ENCODE measurements at places on chromosomes 13 and 19.

DNA sequence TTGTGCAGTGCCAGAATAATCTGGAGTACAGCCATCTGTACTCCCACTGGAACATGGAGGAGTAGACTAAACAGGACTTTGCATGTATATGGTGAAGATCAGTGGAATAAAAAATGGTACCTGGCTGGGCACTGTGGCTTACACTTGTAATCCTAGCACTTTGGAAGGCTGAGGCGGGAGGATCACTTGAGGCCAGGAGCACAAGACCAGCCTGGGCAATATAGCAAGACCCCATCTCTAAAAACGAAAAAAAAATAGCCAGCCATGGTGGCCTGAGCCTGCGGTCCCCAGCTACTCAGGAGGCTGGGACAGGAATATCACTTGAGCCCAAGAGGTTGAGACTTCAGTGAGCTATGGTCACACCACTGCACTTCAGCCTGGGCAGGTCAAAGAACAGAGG lies 20.0 kb downstream of the UBA2 start:
- no peak for DNase-seq

GRCh38 chr19:8571006-8571411 lies 6.2 kb downstream of the MYO1F start:
- peak; percentile 91 for DNase-seq

DNA sequence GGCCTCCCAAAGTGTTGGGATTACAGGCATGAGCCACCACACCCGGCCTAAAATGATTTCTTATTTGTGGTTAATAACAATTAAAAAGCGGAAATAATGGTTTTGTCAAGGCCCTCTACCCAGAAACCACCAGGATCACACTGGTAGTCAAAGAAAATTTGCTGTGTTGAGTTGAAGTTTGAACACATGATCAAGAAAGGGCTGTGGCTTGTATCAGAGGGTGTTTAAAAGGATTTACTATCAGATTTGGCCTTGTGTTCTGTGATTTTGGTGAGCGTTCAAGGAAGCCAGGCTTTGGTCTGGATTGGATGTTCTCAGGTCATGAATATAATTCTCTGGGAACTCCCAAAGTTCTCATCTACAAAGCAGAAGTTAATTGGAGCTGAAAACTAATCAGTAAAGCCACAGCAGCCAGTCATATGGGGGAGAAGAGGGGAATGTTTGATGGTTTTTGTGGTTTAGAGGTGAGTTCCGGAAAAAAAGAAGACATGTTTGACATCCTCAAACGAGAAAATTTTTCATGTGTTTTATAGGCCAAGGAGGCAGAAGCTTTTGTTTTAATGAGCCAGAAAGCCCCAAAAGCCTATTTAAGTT lies 10.6 kb upstream of the ZNF556 start:
- DNase-seq = no peak

- DNase-seq = no peak
These were observed 1.1 kb upstream of the AKAP11 start for GRCh38 chr13:42270857-42271215.

GRCh38 chr13:42486711-42487198 lies 87.2 kb upstream of the TNFSF11 start:
- DNase-seq = peak; percentile 90

DNA sequence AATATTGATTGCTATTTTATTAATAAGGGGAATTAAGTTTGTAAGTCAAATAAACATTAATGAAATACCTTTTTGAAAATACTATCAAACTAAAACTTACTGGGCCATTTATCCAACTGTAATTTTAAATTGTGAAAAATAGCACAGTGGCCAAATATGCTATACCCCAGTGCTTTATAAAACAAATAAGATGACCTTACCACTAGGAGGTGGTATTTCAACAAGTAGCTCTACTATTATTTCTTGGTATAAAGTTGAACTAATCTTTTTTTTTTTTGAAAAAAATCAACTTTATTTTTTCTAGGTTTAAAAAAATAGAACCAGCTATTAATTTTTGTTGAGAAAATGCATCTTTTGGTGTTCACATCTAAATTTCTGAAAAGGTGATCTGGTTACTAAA lies 14.7 kb downstream of the LACC1 start:
- peak; percentile 48 for DNase-seq

DNA sequence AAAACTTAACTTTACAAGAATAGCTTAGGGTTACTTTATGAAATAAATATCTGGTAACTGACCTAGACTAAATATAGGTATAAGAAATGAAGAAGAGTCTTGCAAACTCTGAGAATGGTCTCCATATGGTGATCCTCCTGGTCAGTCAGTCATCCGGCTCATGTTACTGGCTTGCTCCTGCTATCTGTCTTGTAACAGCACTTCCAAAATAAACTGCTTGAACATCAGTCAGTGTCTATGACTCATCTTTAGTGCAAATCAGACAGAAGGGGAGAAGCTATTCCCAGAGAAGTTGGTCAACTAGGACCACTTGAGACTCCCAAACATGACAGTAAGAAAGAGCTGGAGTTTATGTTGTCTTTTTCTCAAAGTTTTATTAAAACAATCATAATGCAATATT lies 1550.9 kb downstream of the PCDH9 start:
- DNase-seq = peak; percentile 7

DNA sequence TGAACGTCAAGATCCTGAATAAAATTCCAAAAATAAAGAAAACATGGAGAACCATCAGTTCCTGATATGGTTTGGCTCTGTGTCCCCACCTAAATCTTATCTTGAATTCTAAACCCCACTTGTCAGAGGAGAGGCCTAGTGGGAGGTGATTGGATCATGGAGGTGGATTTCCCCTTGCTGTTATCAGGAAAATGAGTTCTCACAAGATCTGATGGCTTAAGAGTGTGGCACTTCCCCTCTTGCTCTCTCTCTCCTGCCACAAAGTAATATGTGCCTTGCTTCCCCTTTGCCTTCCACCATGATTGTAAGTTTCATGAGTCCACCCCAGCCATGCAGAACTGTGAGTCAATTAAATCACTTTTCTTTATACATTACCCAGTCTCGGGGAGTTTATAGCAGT lies 827.4 kb downstream of the GPC5 start:
- no peak for DNase-seq

DNA sequence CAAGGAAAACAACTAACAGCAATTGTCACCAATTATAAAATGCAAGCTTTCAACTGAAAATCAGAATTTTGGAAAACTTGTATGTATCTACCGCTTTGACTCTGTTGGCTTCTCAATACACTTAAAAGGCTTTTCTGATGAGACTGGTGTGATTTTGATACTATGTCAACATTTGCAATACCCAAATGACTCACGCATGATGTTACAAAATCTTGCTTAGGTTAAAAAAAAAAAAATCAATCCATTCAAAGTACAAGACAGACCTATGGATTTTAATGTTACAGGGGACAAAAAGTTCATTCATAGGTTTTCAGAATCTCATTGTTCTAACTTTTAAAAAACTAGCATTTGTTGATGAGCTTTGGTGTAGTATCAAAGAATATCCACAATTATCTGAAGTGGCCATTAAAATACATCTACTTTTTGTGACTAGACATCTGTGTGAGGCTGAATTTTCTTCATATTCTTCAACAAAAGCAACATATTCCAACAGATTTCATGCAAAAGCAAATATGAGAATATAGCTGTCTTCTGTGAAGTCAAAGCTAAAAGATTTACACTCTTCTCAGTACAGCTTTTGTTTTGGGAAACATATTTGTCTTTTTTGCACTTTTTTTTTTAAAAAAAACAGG lies 10.7 kb downstream of the ELF1 start:
- peak; percentile 82 for DNase-seq

GRCh38 chr13:31629085-31629780 lies 110.1 kb upstream of the RXFP2 start:
- DNase-seq = peak; percentile 71

All from ELR (cell line).